ENCODE measurements at places on chromosomes 13 and 19.

- no peak for DNase-seq
Measured at GRCh38 chr19:632579-633067, 714 bp downstream of the POLRMT start.

DNA sequence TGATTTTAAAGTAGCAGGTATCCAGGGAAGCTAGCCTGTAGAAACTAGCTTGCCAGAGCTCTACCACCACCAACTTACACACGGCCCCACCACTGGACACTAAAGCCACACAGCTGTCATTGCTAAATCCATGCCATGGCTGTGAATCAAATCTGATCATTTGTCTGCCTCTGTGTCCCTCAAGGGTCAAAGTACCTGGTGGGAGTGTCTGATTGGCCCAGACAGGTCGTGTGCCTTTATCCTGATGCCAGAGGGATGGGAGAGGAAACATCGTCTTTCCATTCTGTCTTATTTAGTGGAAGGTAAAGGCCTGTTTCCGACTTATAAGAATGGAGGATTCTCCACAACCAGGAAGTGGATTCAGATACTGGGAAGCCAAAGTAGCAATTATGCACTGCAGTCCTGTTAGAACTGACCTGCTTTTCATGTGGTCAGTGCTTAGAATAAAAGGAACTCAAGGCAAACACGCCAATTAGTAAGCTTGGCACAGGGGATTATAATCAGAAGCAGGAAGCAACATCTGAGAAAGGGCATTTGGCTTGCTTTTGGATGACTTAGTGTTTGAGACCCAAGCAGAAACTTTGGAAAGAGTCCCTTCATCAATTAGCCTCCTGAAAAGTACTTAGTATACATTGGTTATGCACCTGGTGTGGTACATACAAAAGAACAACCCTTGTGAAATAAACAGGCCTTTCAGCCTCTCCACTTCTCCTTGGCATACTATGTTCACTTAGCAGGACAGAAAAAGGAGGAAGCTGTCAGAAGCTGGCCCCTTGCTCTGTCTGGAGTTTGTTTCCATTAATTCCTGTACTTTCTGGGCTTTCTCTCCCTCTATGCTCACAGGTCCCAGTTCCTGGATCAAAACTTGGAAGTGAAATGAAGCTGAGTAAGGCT is 192.4 kb downstream of the NUFIP1 start:
- DNase-seq: no peak

DNA sequence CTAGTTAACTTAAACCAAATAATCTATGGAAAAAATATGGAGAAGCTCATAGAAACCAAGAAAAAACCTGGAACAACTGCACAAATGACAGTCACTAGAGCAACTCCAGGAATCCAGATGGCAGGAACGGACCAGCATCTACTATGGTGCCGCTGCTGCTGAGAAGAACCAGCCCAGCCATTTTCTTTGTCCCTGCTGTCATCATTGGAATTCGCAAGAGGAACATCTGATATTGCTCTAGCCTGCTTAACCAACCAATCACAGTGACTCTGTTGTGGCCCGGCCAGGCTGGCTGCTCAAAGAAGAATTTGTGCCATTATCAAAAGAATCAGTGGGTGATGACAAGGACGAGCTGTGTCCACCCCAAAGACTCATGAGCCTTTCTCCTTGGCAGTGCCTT is 33.1 kb upstream of the CEBPA start:
- no peak for DNase-seq

- no peak for DNase-seq
Measured at GRCh38 chr13:74301258-74301935, 167.2 kb upstream of the KLF12 start.

- DNase-seq: no peak
Measured at GRCh38 chr13:19573120-19573716, 11.9 kb upstream of the TPTE2 start.

DNA sequence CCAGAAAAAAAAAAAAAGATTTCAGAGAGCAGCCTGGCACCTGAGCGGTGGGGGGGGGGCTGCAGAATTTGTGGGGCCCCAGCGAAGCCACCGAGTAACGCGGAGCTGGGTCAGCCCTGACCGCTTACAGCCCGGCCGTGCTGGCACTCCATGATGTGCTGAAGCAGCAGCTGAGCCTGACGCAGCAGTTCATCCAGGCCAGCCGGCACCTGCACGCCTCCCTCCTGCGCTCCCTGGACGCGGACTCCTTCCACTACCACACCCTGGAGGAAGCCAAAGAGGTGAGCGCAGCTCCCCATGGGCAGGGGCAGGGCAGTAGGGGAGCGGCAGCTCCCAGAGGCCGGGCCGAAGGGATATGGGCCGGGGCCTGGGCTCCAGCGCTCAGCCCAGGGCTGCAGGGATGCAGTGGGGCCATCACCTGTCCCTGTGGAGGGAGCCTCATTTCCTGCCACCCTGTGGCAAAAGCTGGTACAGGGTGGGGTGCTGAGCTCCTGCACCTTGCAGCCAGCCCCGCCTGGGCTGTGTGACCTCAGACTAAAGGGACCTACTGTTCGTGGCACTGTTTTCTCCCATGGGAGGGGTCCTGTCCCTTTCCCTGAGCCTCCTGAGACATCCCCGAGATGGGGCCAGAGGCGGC is 18.3 kb downstream of the C19orf44 start:
- DNase-seq: no peak

Data from stimulated activated CD8-positive, alpha-beta memory T cell treated with anti-CD3 and anti-CD28 coated beads, Interleukin-15, amount 100 ng/mL, for 4 hours (primary cell).